ENCODE measurements at places on chromosomes 6 and 20.

- no peak for ATAC-seq
Observed at GRCh38 chr20:5652626-5653553, 97.3 kb upstream of the SHLD1 start.

DNA sequence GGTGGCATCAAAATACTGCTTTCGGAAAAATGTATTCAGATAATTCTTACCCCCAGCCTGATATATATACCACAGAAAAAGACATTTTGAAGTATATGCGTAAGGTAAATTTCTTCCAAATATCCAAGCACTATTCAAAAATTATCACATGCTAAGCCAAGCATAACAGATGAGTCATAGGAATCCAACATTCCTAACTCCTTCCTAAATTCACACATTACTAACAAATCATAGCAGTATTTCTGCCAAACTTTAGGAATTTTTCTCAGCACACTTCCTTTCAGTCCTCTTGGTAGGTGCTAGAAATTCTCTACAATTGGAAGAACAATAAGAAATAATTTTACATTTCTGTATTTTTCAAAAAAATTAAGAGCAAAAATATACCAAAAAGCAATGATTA lies 417.5 kb downstream of the EYS start:
- no peak for ATAC-seq

- ATAC-seq, result no peak
Observed at GRCh38 chr6:27568226-27568897, 95.5 kb upstream of the ZNF184 start.

DNA sequence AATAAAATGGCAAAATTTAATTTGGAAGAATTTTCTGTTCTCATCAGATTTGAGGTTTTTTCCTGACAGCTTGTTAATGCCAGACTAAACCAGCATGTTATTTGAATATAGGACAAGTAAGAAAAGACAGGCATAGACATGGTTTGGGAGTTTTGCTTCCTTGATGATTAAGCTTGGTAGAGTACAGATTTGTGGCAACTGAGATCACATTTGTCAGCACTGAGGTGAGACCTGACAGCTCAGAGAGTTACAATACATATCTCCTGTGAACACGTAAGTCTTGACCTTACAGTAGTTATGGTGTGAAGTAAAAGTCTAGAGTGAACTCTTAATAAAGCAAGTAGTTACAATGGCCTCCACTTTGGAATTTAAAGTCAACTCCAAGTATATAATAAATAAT lies 34.5 kb downstream of the CENPW start:
- no peak for ATAC-seq

DNA sequence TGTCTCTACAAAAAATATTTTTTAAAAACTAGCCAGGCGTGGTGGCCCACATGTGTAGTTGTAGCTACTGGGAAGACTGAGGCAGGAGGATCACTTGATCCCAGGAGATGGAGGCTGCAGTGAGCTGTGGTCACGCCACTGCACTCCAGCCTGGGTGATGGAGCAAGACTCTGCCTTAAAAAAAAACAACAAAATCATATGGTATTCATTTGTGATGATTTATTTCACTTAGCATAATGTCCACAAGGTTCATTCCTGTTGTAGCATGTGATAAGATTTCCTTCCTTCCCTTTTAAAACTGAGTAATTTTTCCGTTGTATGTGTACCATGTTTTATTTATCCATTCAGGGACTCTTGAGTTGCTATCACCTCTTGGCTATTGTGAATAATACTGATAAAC lies 26.2 kb downstream of the TMEM170B start:
- ATAC-seq, result peak; percentile 69

GRCh38 chr6:89058627-89059026 lies 21.9 kb upstream of the PNRC1 start:
- ATAC-seq, result no peak

GRCh38 chr6:139240161-139241010 lies 51.4 kb downstream of the TXLNB start:
- peak; percentile 74 for ATAC-seq

DNA sequence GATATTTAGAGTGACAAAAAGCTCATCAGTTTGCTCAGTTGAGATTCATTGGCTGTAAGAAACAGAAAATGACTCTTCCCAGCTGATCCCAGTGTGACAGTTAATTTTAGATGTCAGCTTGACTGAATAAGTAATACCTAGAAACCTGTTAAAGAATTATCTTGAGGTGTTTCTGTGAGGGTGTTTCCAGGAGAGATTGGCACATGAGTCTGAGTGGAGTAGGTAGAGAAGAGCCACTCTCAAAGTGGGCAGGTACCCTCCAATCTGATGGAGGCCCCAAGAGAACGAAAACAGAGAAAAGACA lies 200.8 kb upstream of the BTBD3 start:
- no peak for ATAC-seq

DNA sequence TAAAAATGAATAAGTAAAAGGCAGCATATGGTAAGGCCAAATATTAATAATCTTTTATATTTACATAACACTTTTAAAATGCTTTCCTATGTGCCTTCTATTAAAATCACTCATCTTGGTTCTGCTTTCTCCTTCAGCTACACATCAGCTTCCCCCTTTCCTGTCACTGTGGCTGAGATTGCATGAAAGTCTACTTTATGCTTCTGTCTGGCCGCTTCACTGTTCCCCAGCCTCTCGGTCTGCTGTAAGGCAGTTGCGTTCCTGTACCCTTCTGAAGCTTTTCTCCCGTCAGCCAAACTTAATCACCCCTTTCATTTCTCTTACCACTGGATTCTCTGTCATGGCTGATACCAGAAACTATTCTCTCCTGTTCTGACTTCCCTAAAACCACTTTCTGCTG lies 34.6 kb downstream of the SOX4 start:
- no peak for ATAC-seq

GRCh38 chr6:99912657-99913056 lies 81.4 kb downstream of the MCHR2 start:
- no peak for ATAC-seq

DNA sequence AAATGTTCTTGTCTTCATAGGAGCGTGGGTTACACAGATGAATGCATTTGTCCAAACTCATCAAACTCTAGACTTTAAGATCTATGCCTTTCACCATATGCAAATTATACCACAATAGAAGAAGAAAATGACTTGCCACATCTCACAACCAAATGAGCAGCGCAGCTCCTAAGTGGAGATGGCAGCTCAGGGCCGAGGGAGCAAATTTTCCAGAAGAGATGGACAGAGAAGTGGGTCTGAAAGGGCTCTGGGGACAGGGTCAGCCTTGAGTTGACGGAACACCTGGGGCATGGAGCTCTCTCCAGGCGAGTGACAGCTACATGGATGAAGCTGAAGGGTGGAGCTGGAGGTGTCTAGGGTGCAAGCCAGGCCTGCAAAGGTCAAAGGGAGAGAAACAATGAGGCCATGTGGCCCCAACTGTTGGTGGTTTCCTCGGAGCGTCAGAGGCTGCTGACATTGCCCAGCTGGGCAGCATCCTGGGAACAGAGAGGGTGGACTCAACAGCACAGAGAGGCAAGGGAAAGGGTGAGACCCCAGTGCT lies 228.3 kb downstream of the NRN1 start:
- no peak for ATAC-seq

- no peak for ATAC-seq
Observed at GRCh38 chr6:111361648-111362047, 121.4 kb downstream of the REV3L start.

DNA sequence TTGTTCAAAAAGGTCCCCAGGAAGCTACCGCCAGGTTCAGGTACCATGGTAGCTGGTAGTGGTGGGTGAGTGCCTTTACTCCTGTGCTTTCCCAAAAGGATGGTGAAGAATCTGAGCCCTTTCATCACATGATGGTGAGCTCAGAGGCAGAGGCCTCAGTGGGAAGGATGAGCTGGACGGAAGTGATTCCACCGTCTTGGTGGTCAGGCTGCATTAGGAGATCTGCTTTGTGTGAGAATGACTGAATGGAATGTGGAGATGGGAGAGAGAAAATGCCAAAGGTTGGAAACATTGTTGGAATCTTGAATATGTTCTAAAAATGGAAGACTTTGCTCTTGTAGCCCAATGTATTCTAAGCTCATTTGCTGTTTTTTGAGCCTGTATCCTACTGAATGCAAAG lies 108.1 kb upstream of the SCP2D1 start:
- no peak for ATAC-seq

DNA sequence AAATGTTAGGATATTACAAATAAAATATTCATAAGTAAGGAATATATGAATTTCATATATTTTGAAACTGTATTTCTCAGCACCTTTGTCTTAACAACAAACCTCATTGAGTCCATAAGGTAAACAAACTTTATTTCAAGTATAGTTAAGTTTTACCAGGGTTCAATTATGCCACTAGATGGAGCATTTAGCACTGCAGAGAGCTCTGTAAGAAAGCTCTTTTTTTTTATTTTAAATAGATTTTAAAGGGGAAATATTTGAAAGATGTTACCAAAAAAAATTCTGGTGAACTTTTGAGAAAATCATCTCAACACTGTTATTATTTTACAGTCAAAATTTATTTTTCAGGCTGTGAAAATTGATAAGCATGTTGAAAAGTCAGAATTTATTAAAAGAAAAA lies 955.2 kb upstream of the EYS start:
- no peak for ATAC-seq

DNA sequence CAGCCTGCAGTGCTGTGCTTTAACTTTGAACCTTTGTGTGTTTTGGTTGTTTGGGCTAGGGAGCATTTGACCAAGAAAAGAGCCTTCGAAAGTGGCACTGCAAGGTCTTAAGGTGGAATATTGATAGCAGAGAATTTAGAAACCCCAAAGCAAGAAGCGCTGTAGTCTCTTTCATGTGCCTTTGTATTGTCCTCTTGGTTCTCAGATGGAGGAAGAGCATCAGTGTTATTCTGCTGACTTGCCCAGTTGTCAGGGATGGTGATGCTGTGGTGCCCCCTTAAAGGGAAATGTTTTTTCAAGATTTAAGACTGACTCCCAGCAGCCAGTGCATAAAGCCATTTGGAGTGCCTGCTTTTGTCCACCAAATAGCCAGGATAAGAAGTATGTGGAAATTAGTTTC lies 102.7 kb upstream of the INSM1 start:
- ATAC-seq, result no peak

DNA sequence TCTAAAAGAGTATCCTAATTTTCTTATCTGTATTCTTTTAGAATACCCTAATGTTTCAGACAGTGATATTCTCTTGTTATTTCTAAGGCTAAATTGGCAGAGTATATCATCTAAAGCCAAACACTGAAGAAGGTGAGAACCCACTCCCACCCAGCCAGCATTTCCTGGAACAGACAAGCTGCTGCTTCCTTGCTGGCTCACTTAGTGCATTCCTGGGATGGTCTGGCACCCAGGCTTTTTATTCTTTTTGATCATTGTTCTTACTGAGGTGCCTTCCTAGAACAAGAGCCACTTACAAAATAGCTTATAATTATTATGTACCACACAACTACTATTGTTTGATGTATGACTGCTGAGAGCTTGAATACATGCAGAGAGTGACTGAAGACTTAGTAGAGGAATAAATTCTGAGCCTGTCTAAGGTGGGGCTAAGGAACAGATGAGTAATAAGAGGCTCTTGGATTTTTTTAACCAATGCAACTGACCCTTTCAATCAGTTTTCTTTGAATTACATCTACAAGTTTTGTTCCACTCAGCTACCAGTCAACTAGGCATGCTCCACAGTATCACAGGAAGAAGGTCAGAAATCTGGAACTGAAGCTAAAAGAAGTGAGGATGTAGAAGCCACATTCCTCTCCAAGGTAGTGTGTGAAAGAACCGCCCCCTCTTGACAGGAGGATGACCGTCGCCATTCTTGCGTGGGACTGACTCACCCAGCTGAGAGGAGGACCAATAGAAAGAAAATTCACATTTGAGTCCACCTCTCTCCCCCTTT lies 30.1 kb downstream of the PRPH2 start:
- peak; percentile 91 for ATAC-seq

- ATAC-seq, result no peak
Observed at GRCh38 chr20:39800548-39800947, 838.4 kb downstream of the DHX35 start.

DNA sequence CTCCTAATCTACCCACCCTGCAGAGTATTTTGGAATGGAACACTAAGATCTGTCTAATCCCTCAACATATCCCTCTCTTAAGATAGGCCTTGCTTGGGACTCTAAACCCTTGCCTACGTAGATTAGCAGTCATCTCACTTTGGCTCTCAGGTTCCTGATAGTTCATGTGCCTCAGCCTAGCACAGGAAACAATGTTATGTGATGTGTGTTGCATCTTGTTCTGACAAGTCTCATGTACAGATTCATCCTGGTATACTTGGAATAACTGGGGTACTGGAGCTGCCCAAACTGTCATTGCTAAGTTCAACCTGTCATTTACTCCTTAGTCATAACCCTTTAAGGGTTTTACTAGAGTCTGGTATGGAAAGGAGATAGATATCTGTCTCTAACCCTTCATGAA lies 34.1 kb downstream of the TREML1 start:
- no peak for ATAC-seq

DNA sequence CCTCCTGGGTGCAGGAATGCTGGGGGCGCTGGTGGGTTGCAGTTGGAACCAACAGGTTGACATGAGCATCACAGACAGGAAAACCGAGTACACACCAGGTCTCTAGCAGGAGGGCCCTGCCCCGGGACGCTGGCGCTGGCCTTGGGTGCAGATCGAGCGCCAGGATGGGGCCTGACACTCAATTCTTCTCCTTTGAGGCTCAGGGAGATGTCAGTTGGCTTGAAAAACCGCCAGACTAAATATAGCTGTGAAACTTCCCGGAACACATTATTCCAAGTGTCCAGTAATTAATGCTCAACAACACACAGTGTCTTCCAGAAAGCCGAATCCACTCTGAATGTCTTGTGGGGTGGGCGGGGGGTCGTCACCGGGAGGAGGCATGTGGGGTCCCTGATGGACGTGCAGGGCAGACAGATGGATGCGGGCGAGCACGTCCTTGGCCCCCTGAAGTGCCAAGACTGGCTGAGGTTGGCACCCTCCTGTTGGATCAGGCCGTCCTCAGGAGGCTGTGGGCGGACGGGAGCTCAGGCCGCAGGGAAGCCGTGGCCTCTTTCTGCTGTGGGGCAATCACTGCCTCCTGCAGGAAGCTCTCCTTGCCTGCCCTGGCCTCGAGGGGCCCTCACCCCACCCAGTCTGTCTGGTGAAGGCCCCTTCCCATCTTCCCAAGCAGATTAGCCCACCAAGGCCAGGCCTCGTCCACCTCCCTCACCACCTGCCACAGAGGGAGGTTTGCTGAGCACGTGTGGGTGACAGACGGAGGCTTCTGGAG lies 19.4 kb upstream of the GATA5 start:
- ATAC-seq, result peak; percentile 5

GRCh38 chr6:122758927-122759334 lies 20.6 kb upstream of the FABP7 start:
- ATAC-seq, result no peak

DNA sequence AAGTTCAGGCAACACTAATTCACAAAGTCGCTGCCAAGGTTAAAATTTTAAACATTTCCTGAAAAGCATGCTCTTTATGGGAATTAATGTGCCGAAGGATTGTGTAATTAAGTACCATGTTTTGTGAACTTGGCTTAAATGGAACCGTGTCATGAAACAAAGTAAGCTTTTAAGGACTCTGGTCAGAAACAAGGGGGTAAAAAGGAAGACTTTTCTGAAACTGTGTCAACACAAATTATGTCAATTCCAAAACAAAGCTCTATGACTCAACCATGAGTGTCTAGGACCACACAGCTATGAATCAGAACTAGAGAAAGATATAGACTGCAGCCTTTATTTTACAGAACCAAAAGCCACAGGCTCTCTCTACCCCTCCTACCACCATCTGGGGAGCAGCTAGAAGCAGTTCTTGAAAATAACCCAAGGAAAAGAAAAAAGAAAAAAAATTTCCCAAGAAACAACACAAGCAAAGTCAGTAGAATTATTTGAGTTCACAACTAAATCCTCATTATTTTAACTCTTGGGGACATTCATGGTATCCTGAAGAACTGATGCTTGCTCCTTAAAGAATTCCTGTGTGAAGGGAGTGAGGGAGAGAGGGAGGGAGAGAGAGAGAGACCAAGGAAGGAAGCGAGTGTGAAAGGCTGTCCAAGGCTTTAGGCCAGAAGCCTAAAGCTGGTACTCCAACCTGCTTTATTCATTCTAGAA lies 81.9 kb downstream of the ZMYND8 start:
- ATAC-seq, result peak; percentile 84
